NCI-H2171 (cell line): ENCODE measurements at places on chromosomes 4 and X.
A peak's percentile ranks its signal among the peaks of the same experiment; 100 is the strongest.

- DNase-seq: no peak
These were observed 9.8 kb upstream of the TIGD2 start for GRCh38 chr4:89101256-89102161.

DNA sequence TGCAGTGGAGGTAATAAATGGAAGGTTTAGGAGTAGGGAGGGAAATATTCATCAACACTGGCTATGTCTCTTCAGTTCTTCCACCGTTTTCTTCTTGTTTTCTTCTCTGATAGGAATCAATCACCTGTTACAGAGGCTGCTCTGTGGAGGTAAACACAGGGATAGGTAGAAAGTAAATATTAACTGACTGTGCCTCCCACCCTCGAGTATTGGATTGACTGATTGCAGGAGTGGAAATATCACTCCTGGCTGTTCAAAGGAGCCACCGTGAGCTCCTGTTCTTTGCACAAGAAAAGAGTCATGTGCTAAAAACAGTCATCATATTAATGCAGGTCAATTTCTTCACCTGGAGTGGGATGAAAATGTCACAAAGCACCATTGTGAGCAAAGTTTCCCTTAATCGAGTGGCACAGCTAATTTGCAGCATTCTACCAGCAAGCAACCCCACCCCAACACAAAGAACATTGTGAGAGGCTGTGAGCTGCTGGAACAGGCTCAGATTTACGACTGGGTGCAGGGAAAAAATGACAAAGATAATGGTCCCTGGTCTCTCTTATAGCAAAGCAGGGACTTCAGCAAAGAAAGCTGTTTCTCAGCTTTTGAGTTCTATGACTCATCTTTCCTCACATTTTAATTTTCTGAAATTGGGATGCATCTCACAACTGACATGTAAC, 113.7 kb upstream of the TSPAN5 start:
- DNase-seq: no peak

DNA sequence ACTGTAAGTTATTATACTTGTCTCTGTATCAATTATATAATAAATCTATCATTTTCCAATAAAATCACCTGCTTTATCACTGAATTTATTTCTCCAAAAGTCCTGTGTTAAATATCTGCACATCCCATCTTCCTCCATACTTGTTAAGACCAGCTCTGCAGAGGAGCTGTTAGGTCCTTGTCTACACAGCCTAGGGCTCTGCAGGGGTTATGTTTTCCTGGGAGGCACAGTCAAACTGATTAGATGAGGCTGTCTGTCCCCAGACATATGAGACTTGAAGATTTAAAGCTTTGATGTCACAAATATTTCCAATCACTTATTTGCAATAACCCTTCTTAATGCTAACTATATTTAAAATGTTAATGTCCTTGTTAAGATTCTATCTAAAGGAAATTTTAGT, 446.8 kb downstream of the TRAM1L1 start:
- no peak for DNase-seq

DNA sequence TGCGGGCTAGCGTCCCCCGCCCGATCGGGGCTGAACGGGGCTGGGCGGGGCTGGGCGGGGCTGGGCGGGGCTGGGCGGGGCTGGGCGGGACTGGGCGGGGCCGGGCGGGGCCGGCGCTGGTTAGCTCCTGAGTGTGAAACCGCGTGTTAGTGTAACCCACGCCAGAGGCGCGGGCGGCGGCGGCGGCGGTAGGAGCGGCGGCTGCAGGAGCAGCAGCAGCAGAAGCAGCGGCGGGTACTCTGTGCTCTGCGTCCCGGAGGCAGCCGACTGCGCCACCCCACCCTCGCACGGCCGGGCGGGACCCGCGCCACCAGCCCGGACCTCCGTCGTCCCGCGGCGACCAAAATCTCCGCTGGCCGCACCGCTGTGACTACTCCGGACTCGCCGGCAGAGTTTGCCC, 128.1 kb downstream of the LAS1L start:
- no peak for DNase-seq

- DNase-seq: peak; percentile 2
These were observed 35.7 kb downstream of the ACE2 start for GRCh38 chrX:15564981-15565579.

DNA sequence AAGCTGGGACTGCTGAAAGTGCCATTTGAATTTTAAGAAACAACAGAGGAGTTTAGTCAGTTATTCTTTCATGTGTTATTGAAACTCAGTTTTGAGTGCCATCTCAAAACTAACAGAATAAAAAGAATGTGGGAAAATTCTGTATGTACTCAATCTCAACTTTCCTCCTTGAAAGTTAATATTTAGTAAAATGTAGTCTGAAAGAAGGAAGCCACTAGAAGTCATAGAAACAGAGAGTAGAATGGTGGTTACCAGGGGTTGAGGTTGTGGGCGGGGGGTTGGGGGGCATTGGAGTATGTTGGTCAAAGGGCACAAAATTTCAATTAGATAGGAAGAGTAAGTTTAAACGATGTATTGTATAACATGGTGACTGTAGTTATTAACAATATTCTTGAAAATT, 628.3 kb upstream of the MAGEB2 start:
- DNase-seq: no peak

DNA sequence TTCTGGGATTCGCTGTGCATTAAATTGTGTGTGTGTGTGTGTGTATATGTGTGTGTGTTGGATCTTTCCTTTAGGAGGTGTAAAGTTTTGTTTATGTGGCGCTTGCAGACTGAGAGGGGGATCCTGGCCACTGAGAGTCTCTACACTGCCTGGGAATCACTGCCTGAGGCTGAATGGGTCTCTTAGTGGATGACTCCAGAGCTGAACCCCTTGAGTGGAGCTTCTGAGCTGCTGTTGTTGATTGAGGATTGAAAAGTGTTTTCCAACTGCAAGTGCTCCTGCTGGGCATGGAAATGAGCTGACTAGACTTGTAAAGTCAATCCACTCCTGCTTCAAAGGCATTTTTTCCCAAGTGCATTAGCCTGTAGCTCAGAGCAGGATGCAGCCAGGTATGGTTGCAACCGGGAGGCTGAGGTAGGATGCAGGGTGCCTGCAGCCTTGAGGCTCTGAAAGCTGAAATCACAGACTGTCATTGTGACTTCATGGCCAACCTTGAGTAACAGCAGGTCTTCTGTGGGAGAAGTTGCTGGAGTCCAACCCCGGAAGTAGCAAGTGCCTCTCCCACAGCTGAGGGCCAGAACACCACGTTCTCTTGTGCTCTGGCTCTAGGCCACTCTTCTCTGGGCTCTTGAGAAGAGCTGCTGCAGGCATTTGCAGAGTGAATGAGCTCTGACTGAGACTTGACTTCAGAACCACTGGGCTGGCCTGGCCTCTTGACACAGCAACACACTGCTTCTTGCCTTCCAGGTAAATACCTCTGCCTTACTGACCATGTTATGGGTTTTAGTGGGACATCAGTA, at the start of gene TBX22:
TSS of gene TBX22 (plus strand) at position 613 of the 800 bp plus-strand sequence. CDS start 7,517 bp downstream, outside the sequence.
- no peak for DNase-seq

GRCh38 chr4:142130666-142131065, 494.3 kb downstream of the IL15 start:
- no peak for DNase-seq

- DNase-seq: no peak
These were observed 24.9 kb downstream of the PCDH7 start for GRCh38 chr4:30744957-30745640.

- DNase-seq: no peak
These were observed 131.2 kb downstream of the ZNF518B start for GRCh38 chr4:10326075-10326474.

DNA sequence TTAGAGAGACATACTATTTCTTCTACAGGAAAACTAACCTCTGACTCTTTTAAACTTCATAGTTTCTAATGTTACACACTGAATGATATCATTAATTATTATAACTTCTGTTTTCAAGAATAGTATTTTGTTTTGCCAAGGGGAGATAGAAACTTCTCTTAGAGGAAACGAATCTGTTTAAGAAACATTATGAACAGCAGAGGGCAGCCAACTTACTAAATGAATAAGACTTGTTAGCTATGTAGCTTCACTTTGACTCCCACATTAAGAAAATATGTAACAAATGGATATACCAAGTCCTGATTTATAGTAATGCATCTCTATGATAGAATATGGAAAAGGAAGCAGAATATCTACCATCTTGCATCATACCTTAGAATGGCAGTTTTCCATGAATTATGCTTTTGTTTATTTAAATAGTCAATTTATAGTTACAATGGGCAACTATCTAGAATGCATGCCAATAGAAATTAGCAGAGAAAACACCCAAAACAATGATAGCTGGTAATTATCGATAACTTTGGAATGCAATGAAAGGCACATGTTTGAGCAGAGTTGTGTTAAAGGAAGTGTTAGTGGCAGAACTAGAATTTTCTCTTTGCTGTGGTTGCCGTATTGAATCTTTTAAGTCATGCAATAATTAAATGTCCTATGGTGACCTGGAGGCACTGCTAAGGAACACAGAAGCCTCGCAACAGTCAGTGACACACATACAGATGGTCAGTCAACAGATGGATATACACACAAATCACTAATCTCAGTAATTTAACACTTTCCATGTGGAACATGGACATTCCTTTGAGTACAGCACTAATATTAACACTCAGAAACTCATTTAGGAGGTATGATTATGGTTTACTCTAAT, 105.7 kb upstream of the PDLIM3 start:
- DNase-seq: peak; percentile 35

DNA sequence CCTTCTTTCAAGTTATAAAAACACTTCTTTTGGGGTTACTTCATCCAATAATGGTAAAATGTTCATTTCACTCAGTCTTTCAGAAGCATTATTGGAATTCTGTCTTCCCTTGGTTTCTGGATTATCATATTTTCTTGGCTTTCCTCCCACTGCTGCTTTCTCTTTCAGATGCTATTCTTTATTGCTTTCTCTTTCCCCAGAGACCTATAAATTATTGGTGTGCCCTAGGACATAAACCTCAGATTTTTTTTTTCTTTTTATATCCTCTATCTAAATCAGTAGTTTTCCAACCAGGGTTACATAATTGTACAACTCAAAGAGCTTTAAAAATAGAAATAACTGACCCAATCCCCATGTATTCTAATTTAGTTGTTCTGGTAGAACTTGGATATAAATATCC, 1005.5 kb downstream of the ARAP2 start:
- DNase-seq: no peak

DNA sequence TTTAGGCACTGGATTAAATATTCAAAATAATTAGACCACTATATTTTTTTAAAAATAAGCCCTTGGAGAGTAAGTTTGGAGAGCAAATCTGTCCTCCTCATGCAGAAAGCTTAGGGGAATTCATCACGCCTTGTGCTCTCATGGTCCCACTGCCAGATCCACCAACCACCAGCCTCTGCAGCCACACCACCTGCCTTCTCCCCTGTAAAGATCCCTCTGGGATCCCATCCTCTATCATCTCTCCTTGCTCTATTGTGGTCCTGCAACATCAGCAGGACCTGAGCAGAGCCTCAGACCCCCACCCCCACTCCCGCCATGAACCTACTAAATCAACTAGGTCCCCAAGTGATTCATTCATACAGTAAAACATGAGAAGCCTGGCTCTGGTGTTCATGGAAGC, 482.6 kb upstream of the GALNT7 start:
- DNase-seq: peak; percentile 53

DNA sequence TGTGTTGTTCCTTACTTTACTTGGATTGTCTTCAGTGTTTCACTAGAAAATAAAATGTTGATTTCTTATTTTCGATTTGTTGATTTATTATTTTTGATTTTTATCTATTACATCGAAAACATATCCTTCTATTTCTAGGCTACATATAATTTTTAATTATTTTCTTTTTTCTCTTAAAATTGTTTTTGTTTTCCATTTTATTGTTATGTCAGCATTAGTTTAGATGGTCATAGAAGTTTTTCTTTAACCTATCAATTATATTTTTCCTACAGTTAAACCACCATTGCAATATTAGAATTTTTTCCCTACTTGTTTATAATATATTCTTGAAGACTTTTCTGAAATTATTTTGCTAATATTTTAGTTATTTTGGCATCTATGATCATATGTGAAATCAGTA, 1685.1 kb downstream of the RPA4 start:
- DNase-seq: no peak

- no peak for DNase-seq
These were observed 364.4 kb upstream of the INTU start for GRCh38 chr4:127268367-127268766.

- no peak for DNase-seq
These were observed 100.2 kb upstream of the GRIA3 start for GRCh38 chrX:123083924-123084323.

DNA sequence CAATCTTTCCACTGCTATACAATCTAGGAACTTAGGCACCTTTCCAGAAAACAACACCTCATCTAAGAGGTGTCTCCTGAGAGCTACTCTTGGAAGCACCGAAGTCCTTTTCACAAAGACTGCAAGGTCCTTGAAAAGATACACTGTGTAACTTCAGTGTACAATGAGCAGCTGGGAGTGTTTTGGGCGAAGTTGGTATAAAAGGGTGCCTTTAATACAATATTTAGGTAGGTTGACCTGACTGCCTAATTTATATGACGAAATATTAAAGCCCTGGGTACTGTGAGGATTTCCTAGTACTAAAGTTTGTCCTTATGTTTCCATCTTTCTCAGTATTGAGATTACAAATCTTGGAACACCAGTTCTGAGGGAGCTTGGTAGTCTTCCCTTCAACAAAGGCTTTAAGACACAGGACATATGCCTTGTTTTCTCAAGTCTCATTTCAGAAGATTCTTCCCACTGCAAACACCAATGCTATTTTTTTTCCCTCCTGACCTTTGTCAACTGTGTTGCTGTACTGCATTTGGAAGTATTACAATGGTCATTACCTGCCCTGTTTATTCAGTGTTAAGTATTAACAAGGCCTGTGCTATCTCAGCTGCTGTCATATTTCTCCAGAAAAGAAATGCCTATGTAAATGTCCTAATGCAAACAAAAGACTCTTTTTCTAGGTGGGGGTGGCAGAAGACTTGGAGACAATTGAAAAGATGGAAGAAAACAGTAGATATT, 134.2 kb downstream of the MAML3 start:
- DNase-seq: no peak

DNA sequence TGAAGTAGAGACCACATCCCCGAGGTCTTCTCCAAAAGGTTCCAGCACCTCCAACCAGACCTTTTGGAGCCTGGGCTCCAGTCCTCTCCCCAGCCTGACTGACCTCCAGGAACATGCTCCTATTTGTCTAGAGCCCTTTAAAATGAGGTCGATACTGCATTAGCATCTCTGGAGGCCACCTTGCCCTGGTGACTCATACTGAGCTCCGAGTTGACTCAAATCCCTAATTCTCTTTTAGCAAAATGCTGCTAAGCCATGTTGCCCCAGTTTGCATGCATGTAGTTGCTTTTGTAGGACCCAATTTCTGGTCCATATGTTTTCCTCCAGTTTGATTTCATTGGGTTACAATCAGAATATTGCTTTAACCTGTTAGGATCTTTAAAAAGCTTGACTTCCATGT, 43.5 kb upstream of the CITED1 start:
- no peak for DNase-seq
